ENCODE measurements at places on chromosomes 11 and 22.

GRCh38 chr11:68564261-68564660 is 103.7 kb downstream of the PPP6R3 start:
- DNase-seq = no peak

DNA sequence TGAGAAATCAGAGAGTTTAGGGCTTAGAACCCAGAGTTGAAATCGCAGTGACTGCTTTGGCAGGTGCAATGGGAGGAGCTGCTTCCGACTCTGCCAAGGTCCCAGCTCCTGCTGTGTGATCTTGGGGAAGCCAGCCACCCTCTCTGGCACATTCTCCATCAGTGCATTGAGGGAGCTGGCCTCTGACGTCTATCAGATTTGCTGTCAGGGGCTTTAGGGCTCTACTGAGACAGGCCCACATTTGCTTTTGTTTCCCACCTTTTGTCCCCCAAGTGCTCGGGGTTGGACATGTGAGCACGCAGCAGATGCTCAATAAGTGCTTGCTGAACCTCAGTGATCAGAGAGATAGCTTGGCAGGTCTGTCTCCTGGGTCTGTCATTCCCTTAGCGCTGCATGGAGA is 10.6 kb upstream of the SOX10 start:
- no peak for DNase-seq

GRCh38 chr11:67691149-67691548 is 16.7 kb upstream of the ALDH3B2 start:
- no peak for DNase-seq

GRCh38 chr11:8671193-8671612 is 11.3 kb downstream of the TRIM66 start:
- no peak for DNase-seq

- DNase-seq = peak; percentile 47
These were observed 38.0 kb upstream of the TBCEL start for GRCh38 chr11:120985718-120986569.

DNA sequence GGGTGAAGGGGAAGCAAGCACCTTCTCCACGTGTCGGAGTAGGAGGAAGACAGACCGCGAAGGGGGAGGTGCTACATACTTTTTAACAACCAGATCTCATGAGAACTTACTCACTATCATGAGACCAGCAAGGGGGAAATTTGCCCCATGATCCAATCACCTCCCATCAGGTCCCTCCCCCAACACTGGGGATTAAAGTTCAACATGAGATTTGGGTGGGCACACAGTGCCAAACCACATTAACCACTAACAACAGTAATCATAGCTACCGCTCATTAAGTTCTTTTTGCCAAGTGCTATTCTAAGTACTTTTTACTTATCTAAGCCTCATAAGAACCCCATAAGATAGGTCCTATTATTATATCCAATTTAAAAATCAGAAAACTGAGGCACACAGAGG is 450.5 kb upstream of the DDI1 start:
- DNase-seq = no peak

- DNase-seq = no peak
These were observed 576.3 kb downstream of the BRD1 start for GRCh38 chr22:49251371-49251770.

GRCh38 chr22:17920145-17920605 is 104.2 kb downstream of the MICAL3 start:
- DNase-seq = no peak
